ENCODE measurements at places on chromosomes 2 and 18.

DNA sequence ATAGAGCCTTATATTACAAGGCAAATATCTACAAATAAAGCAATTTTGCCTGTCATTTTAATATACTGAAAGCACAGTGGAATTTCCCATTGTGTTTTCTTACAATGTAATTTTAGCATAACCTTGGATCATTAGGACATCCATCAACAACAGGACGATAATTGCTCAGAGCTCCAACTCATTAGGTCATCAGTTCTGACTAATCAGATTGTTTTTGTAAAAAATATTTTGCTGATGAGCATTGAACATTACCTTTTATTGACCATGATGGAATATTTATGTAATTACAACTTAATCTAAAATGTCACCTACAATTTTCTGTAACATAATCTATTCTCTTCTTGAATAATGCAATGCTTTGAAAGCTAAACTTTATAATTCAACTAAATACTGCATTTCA is 215.3 kb upstream of the DSEL start:
- no peak for DNase-seq

DNA sequence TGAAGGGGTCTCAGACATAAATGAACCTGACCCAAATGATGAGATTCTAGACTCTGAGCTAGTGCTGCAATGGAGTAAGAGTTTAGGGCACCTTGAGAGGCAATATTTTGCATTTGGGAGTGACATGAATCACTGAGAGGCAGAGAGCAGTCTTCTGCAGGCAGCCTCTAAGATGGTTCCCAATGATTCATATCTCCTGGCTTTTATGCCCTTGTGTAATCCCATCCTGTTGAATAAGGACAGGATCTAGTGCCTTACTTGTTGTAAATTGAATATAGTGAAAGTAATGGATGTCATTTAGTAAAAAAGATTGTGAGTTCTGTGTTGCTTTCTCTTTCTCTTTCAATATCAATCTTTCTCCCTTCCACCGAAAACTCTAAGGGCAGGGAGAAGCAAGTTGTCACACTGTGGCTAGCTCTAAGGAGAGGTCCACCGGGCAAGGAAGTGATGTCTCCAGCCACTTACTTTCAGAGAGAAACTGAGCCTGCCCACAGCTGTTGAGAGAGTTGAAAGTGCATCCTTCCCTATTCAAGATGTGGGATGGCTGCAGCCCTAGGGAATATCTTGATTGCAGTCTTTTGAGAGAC is 144.7 kb downstream of the TRIB2 start:
- DNase-seq: no peak

DNA sequence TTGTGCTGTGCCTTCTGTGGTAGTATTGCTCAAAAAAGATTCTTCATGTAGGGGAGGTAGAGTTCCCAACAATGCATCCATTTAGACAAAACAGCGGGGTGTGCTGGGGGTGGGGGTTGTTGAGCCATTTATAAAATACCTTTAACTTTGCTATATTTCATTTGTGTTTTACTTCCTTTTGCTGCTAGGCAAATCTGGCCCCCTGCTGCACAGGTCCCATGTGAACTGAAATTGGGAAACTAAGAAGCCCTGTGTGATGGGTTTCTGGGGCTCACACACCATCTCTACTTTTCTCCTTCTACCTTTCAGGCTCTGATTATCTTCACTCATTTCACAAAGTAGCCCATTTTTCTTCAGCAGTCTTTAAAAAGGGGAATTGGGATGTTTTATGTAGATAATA is 52.7 kb upstream of the ITGA4 start:
- no peak for DNase-seq

DNA sequence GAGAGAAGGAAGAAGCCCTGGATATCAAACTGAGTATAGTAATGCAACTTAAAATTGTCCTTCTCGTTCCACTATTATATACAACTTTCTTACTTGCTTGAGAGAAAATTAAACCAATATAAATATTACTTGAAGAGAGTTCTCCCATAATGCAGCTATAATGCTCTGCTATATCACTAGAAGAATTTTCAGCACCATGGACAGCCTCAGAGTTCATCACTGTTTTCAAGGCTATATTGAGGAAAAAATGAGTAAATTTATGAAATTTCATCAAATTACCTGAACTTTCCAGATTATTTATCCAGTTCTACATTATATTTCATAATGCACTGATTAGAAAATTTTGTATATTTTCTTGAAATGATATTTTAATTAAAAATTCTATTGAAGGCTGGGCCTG is 1053.5 kb upstream of the FAM98A start:
- DNase-seq: no peak

Data from head of caudate nucleus (tissue), 42 donors.